ENCODE measurements at places on chromosomes 7 and 10. TPM values are rescaled to one million over a fixed set of nuclear protein-coding genes. Genes with fewer than 3 reads are reported as not detected.

The GATA3 gene
- total RNA-seq: 0.26 TPM

The UBTD1 gene
- total RNA-seq: 32.8 TPM

The SPDYE16 gene
- total RNA-seq: not detected

The ZNF804B gene
- not detected for total RNA-seq

The FAM180A gene
- 3.6 TPM for total RNA-seq

The LSM5 gene
- total RNA-seq: 20.9 TPM

The CYP2C18 gene
- total RNA-seq: not detected

The ZNF735 gene
- total RNA-seq: not detected

The SLC39A12 gene
- total RNA-seq: not detected

The CUZD1 gene
- 0.13 TPM for total RNA-seq

The NME8 gene
- total RNA-seq: not detected

The HSPA14 gene
- total RNA-seq: 12.4 TPM

The GRM8 gene
- total RNA-seq: not detected

The SLC18A2 gene
- total RNA-seq: not detected
